ENCODE measurements at places on chromosomes 11 and 22.

DNA sequence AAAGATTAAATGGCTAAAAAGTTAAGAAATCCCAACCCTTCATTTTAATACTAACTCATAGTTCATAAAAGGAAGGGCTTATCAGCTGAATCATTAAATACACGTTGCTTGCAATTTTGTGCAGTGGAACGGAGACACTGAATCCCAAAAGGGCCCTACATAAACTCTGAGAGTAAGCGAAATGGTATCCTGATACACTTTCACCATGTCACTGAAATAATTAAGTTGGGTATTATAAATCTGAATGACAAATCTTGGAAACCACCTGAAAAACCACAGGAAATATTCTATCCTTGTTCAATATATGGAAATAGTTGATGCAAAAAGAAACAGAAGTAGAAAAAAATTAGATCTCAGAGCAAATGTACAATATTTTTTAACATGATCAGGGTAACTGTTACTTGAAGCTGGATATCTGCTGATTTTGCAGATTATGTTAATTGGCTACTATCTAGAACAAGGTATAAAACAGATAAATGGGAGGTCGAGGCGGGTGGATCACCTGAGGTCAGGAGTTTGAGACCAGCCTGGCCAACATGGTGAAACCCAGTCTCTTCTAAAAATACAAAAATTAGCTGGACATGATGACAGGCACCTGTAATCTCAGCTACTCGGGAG lies 55.1 kb downstream of the MAML2 start:
- DNase-seq = no peak

DNA sequence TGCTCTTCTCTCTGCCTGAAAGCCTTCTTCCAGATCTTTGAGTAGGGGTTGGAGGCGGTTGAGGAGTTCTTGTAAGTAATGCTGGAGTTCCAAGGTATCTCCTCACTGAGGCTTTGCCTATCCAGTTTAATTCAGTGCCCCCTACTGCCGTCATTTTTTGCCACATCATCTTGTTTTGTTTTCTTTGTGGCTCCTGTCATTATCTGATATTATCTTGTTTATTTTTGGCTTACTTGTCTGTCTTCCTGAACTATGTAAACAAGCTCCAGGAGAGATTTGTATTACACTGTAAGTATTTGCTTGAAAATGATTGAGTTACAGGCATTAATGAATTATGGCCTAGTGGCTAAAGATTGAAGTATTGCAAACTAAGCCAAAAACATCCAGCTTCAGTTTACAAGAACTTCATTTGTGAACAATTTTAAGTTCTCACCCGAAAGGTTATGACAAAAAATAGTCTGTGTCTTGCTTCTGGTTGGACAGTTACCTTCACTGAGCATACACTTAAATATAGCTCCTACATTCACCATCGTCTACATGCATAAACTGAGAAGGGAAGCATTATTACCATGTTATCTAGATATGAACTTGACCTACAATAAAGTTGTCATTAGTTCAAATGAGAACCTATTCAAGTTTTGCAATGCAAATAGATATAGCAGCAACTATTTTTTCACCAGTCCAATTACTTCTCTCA lies 154.8 kb downstream of the ARHGAP42 start:
- DNase-seq = no peak

- DNase-seq = no peak
Observed at GRCh38 chr11:57634311-57634710, 15.4 kb downstream of the YPEL4 start.

GRCh38 chr11:116890193-116890592 lies 52.8 kb upstream of the APOA1 start:
- DNase-seq = no peak

DNA sequence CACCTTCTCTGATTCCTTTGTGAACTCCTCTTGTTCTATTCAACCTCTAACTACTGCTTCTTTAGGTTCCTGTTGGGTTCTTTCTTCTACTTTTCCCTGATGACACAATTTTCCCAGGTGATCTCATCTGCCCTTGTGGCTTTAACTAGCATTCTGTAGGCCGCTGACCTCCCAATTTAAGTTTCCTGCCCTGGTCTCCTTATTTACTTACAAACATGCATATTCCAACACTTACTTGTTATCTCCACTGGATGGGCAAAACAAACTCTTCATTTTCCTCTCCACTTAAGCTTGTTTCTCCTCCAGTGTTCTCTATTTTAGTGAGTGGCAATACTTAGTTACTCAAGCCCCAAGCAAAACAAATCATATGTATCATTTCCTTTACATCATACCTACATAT lies 734.5 kb downstream of the METTL15 start:
- no peak for DNase-seq

GRCh38 chr11:45906096-45906682 lies 882 bp downstream of the FREY1 start:
- no peak for DNase-seq

GRCh38 chr11:15806217-15806616 lies 550.1 kb downstream of the SOX6 start:
- DNase-seq = no peak

GRCh38 chr11:121711236-121711635 lies 258.5 kb upstream of the SORL1-AS1 start:
- no peak for DNase-seq

DNA sequence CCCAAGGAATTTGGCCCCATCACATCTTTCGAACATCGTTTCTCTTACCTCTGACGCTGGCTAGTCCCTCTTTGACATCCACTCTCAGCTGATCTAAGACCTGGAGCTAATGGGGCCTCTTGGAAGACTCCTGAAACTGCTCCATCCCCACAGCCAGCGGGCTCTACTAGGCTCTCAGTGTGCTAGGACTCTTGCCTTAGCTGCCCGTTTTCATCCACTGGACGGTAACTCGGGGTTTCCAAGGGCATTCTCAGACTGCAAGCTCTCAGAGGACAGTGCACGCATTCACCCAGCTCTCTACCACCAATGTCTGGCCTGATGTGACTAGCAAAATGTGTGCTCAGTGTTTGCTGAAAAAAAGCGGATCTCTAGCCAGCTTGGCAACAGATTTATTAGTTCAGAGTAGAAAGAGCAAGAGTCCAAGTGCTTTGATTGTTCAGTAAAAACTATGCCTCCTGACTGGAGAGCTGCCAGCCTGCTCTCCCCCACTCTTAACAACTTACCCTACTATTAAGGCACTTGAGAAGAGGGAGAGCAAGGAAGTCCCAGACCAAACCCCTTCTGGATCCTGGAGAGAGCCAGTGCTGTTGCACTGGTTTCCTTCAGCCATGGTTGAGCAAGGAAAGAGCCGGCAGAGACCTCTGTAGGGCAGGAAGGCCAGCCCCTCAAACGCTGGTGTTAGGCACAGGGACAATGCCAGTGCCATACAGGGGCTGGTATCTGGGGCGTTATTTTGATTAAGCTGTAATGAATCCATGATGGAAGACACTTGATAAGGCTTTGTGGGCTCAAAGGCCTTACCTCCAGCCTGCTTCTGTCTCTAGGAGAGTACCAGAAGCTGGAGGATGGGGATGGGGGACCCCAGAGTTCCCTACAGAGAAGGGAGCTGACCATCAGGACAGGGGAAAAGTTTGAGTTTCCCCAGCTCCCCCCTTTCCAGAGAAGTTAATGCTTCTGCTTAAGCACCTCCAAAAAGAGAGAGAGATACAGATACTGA lies 9.2 kb downstream of the RELA start:
- DNase-seq = no peak

GRCh38 chr22:42431401-42432019 lies 693 bp downstream of the NFAM1 start:
- no peak for DNase-seq

DNA sequence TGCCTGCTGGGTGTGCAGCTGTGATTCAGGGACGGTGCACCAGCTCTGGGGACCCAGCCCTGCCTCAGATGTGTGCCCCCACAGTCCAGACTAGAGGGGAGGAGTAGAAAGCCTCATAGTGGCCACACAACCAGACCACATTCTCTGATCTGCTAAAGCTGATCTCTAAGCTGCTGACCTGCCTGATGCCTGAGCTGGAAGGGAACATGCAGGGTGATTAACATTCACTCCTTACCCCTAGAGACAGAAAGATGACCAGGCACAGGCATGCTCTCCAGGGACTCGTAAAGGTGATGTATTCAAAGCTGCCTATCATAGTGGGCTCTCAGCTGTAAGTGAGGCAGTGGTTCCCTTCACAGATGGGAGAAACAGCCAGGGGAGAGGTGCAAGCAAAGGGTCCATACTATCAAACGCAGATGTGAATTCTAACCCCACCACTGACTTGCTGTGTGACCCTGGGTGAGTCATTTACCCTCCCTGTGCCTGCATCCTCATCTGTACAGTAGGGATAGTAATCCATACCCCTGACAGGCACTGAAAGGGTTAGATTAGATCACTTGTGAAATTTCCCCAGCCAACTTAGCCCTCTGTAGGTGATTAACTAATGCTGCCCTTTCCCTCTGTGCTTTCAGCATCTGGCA lies 29.0 kb upstream of the LRRC32 start:
- no peak for DNase-seq

DNA sequence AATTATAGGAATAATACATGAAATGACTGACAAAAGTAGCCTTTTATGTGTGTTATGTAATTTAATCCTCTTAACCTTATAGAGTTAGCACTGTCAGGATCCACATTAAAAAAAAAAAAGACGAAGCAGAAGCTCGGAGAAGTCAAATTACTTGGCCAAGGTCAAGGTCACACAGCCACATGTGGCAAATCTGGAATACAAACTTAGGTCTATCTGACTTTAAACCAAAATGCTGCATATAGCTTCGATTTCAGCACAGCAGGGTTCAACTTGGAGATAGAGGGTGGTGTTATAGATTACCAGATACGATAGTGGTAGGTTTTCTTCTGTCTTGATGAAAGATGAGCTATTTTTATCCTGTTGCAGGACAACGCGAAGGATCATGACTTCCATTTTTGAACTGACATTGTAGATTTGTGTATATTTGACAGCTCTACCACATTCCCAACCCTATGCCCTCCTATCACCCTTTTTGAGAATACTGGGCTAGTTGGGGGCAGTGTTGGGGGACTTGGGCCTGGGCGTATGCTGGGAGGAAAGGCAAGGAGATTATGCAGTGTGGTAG lies 11.6 kb upstream of the EHF start:
- DNase-seq = no peak

GRCh38 chr11:128747728-128748148 lies 53.9 kb downstream of the FLI1 start:
- no peak for DNase-seq

Measured in memory B cell (primary cell).